ENCODE measurements at places on chromosomes 7 and 10. TPM values are rescaled to one million over a fixed set of nuclear protein-coding genes. Genes with fewer than 3 reads are reported as not detected.

- DNase-seq: no peak
Observed at GRCh38 chr7:122463631-122464030, 159.1 kb upstream of the FEZF1 start.

DNA sequence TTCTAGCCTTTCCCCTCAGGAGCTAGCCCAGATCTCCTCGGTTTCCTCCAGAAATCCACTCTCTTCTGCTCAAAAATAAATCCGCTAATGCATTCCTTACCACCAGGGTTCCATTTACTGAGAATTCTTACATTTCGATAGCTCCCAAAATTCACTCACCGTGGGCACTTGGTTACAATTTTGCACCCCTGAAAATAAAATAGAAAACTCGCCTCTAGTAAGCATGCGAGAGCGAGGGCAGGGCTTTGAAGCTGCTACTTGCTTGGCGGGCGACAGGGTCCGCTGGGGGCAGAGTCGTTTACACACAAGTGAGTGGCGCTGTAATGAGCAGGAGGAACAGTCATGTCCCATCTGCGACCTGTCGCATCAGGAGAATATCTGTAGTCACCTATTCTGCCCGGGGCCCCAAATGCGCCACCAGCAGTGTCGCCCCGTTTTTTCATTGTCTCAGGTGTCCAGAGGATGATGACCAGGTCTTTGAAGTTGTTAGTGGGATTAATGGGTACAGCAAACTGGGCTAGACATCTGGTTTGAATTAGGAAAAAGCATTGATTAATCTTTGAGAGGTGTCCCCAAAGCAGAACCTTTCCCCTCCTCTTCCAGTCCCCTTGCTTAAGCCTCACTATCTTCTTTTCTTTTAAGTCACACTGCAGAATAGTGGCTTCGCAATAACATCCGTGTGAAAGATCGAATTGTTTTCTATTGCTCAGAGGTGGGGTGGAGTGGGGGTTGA is 1.2 kb upstream of the MEOX2 start:
- DNase-seq: no peak

- peak; percentile 8 for DNase-seq
Observed at GRCh38 chr7:158495786-158496185, 91.8 kb downstream of the PTPRN2 start.

DNA sequence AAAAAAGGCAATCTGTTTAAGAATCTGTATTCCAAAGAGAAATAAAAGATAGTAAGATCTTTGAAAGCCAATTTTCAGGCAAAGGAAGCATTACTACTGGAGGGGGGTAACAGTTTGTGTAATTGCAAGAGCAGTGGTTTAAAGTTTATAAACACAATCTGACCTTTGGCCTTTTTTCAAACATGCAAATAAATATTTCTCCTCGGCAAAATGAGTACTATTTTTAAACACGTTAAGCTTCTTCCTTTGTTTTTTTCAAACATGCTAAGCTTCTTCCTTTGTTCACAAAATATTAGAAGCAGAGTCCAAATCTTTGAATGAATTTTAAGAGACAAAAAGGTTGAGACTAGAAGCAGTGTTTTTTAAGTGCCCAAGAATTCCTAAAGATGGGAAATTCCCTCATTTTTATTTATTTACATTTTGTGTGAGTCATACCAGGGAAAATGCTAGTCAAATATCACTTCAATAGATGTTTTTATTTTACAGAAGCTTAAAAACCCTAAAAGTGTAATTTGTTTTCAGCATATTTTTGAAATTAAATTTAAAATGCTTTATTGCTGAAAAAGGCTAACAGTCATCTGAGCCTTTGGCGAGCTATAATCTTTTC is 229.3 kb downstream of the GPR37 start:
- no peak for DNase-seq

GRCh38 chr10:76456197-76456596 is 1024.8 kb downstream of the LRMDA start:
- no peak for DNase-seq

Gene LIPN
- total RNA-seq: not detected

Gene TAS2R41
- not detected for total RNA-seq

Gene CPA1
- total RNA-seq: 11.9 TPM

Gene ASCC1
- 34.5 TPM for total RNA-seq
